Activated effector memory CD4-positive, alpha-beta T cell treated with Interleukin-2 at 50 U/mL for 16 hours (primary cell): ENCODE measurements at places on chromosomes 4 and X.

DNA sequence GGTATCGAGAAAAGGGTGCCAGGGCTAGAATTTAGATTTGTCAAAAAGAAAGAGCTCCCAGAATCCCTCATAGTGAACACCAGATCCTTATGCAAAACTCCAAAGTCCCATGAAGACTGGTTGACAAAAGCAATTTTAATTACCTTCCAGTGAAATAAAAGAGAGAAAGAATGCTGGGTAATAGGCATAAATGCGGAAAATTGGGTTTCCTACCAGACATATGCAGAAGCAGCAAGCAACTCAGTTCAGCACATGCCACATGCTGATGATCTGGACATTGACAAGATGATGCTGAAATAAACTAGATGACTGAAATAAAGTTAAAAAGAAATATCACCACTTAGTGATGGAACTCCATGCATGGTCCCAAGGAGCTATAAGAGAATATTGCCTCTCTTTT is 83.9 kb downstream of the KCNIP4 start:
- DNase-seq = no peak

DNA sequence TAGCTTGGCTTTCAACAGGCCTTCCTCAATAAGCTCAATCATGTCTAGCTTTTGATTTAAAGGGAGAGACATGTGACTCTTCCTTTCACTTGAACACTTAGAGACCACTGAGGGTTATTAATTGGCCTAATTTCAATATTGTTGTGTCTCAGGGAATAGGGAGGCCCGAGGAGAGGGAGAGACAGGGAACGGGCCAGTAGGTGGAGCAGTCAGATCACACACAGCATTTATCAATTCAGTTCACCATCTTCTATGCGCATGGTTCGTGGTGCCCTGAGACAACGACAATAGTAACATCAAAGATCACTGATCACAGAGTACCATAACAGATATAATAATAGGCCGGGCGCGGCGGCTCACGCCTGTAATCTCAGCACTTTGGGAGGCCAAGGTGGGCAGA is 17.8 kb downstream of the ZNF81 start:
- no peak for DNase-seq

- DNase-seq = no peak
These were observed 295.6 kb downstream of the SH2D1A start for GRCh38 chrX:124641737-124642491.

DNA sequence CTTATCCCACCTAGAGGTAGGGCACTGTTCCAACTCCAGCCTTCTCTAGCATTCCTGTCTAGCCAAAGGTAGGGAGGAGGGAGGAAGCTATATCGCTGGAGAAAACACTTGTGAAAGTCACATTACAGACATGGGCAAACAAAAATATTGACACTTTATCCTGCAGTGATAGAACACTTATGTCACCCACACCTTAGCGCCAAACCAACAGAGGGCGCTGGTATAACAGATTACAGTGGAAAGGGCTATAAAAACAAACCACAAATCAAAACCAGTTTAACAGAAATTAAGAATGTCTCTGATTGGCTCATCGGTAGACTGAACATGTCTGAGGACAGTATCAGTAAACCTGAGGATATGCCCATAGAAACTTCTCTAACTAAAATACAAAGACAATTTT is 451.3 kb downstream of the TLL1 start:
- DNase-seq = no peak

GRCh38 chr4:82038936-82039335 is 334.9 kb downstream of the HNRNPD start:
- DNase-seq = no peak

GRCh38 chrX:74613370-74614092 is 893 bp downstream of the RLIM start:
- DNase-seq = no peak

DNA sequence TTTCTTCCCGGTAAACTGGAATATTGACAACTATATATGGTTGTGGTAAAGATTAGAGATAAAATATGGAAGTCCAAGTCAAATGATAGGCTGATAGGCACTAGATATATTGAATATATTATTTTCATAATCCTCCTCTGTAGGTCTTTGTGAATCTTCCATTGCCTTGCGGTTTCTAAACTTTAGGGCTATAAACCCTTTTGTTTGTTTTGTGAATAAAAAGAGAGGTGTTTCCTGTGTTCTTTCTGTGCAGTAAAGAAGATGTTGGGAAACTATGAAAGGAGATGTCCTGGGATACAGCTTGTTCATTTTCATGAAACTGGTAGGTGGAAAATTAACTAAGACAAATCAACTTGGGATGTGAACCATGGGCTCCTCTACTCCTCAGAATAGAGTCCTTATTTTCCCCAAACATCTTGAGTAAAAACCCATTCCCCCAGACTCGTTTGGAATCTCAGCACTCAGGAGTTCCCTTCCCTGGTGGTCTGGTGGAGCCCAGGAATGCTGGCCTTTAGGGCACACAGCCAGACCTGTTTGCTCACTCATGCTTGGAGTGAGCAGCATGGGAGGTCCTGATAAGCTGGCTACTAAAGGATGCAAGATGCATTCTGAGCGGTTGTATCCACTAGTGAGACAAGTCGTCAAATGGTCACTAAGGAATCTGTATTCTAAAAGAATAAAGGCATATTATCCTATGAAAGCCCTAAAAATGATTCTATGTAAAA is 22.2 kb downstream of the PRDM8 start:
- DNase-seq = no peak

GRCh38 chr4:184442314-184442635 is 32.1 kb downstream of the IRF2 start:
- no peak for DNase-seq

GRCh38 chr4:3349116-3349515 is 56.3 kb downstream of the RGS12 start:
- DNase-seq = no peak

DNA sequence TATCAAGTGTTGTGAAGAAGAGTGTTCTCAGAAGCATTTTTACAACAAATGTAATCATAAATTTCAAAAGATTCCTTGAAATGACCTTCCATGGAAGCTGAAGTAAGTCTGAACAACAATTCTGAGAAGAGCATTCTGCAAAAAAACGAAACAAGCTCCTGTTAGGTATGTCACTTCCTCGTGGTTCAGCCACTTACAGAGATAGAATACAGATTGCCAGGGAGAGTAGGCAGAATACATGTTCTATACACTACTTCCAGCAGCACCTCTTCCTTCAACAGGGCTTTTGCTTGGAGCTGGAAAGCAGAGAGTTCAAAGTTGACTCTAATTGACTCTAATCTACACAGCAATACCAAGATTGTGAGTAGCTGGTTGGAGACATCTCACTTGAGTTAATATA is 274.5 kb downstream of the ADGRA3 start:
- DNase-seq = no peak

DNA sequence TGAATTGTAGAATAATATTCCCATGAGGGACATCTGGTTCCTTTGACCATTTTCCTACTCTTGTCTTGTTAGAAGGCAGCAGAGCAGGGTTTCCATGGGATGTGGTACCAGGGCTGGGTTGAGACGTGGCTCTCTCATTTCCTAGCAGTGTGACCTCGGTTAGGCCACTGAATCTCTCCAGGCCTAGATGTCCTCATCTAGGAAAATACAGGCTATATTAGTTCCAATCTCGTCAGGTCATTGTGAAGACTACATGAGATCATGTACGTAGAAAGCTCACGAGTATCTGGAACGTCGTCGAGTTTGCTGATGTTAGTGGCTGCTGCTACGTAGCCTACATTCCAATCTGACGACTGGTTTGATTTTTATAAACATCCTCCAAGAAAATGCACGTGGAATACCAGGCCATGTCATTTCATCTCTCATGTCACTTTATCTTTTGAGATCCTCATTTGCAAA is 278.2 kb upstream of the GATB start:
- no peak for DNase-seq

- no peak for DNase-seq
These were observed 45.0 kb downstream of the RBM47 start for GRCh38 chr4:40584517-40585141.

- DNase-seq = peak; percentile 36
These were observed at the start of gene MID2 for GRCh38 chrX:107825698-107826237. Gene MID2 (plus strand): TSS chrX:107825866. CDS start chrX:107826427, 561 bp downstream.

- no peak for DNase-seq
These were observed 17.7 kb upstream of the PAQR3 start for GRCh38 chr4:78956975-78957374.

DNA sequence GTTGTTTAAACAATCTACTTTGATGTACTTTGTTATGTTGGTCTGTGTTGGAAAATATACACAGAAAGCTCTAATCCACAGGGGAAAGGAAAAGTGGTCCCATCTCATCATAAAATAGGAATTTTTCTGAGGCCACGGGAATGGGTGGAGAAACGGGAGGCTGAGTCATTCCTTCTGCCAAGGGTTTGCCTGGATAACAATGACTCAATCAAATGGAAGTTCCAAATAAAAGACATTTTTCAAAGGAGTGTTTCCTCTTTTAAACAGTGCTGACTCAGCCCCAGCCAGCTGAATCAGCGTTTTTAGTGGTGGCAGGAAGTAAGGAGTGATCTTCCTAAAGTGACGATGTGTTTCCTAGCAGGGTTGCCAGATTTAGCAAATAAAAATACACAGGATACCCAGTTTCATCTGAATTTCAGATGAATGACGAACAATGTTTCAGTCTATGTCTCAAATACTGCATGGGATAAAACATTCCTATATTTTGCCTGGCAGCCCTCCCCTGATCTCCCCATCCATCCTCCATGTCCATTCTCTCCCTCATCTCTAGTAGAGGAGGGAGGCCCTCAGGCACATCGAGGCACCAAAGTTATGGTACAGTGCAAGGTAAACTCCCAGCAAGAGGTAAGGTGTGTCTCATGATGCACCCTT is 345.4 kb upstream of the GATB start:
- DNase-seq = no peak

DNA sequence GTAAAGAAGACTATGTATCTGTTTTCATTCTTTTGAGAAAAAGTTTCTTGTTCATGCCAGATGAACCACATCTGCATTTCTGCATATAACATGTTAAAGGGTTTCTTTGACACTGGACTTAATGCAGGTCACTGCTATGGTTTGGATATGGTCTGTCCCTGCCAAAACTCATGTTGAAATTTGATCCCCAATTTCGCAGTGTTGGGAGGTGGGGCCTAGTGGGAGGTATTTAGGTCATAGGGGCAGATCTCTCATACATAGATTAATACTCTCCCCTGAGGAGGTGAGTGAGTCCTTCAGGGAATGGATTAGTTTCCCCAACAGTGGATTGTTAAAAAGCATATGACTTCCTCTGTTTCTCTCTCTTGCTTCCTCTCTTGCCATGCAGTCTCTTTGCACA is 45.9 kb upstream of the TMEM33 start:
- DNase-seq = no peak

- DNase-seq = peak; percentile 15
These were observed 34.6 kb downstream of the NBDY start for GRCh38 chrX:56763556-56764152.

DNA sequence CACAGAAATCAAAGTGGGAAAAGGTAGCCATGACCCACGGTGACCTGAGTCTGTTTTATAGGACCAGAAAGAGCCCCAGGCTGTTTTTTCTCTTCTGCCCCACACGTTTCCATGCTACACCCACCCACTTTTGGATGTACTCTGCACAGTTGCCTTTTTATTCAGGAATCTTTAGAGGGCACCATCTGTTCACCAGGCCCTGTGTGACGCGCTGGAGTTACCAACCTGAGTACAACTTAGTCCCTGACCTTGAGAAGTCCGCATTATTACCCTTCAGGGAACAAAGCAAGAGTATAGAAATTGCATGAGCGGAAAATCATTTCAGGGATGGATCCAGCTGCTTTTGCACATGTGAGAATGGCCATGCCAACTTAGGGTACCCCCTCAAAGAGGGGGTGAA is 207.8 kb upstream of the GATB start:
- no peak for DNase-seq

GRCh38 chrX:63935835-63936234 is 150.8 kb upstream of the ARHGEF9 start:
- no peak for DNase-seq

DNA sequence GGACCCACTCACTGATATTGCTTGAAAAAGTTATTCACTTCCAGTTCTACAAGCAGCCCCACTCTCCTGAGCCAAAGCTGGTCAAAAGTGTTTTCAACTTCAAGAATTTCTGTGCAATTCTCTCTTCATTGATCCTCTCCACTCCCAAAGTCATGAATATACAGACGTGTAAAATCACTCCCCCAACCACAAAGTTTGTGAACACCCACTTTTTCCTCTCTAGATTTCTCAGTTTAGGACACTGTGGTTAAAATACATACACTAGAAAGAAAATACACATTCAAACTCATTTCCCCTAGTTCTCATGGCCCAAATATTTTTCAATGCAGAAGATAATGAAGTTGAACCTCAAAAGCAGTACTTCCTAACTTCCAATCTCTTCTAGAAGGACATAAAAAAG is 116.3 kb downstream of the MSN start:
- DNase-seq = no peak

GRCh38 chrX:73127700-73128241 is 48.5 kb upstream of the PABPC1L2A start:
- no peak for DNase-seq

GRCh38 chrX:40273356-40274050 is 175.7 kb upstream of the BCOR start:
- no peak for DNase-seq

- DNase-seq = peak; percentile 34
These were observed at the start of gene FAAH2 for GRCh38 chrX:57286507-57287251. Gene FAAH2 (plus strand): TSS chrX:57286706. CDS start chrX:57286826, 120 bp downstream.

DNA sequence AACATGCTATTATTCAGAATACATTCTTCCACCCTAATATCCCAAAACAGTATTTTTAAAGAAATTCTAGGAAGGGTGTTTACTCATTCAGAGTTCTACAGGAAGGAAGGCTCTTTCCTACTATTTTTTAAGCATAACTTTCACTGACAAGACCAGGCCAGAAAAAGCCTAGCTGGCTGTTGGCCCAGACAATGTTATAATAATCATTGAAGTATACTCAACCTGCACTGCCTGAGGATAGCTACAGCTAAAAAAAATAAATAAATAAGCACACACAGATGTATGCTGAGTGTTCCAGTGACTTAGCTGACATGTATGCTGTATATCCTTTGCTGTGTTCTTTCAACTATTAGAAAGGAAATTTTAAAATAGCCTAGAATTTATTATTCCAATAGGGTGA is 145.8 kb upstream of the SPRY1 start:
- no peak for DNase-seq

DNA sequence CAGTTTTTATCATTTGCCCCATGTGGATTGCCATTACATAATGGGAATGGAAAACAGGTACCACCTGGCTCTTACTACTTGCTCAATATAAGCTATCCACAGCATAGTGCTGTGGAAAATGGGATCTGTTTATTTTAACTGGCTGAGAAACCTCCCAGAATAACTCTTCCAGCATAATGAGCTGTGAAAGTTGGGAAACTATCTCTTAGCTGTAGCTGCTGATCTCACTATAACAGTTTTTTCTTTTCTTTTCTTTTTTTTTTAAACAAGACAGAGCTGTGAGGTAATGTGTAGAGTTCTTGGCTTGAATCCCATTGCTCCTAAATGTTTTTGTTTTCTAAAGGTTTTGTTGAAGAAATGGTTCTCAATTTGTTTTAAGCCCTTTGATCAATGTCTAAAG is 988.3 kb downstream of the PCDH19 start:
- no peak for DNase-seq

- DNase-seq = no peak
These were observed 184.5 kb downstream of the ARHGAP10 start for GRCh38 chr4:147916351-147916750.
